ENCODE measurements at places on chromosomes 6 and 20. TPM values are rescaled to one million over a fixed set of nuclear protein-coding genes. Genes with fewer than 3 reads are reported as not detected.

DNA sequence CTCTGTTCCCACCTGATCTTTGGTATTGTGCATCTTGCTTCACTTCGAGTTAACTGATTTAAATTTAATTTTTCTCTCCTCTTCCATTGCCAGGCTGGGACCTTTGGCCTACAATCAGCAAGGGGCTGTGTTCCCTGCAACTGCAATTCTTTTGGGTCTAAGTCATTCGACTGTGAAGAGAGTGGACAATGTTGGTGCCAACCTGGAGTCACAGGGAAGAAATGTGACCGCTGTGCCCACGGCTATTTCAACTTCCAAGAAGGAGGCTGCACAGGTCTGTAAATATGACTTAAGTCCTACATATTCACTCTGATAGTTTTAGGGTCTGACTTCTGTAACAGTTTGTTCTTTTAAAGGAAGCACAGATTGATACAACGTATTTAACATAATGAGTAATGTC is 412.4 kb downstream of the ARHGAP18 start:
- no peak overlapping the region for H3K27ac ChIP-seq
- no peaks in the 10 kb centered on the region for H3K27me3 ChIP-seq
- H3K4me3 ChIP-seq: no peak overlapping the region

DNA sequence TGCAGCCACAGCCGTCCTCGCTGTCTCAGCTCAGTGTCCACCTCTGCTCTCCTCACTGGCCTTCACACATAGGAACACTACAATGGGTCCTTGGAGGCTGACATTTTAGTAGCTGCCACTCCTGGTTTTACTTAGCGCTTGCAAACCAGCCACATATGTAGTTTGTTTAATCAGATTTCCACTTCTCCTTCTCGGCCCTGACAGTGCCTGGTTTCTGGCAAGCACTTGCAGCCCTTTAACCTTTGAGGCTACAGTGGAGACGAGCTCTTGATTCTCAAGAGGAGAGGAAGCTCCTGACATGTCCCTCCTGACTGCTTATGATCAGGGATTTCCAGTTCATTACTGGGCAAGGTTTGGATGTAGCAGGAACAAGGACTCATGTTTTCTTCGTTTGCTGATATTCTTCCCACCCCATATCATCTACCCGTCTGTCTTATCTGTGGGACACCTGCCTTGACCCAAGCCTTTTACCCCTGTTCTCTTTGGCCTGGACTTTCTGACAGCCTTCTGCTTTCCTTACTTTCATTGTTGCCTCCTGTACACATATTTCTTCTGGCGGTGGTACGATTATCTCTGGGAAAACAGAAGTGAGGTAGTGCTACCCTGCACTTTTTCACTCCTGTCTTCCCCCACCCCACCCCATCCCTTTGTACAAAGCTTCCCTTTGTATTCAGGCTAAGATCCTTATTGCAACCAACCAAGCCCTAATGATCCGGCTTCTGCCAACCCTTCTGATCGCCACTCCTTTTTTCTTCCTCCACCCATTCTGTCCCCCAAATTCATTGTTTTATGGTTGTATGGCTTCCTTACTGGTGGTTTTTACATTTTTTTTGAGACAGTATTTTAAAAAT is 31.2 kb downstream of the CEP43 start:
- no peak for DNase-seq
- H3K4me3 ChIP-seq: no peak overlapping the region
- no peaks in the 10 kb centered on the region for H3K4me1 ChIP-seq
- no peak overlapping the region for H3K27ac ChIP-seq
- H3K27me3 ChIP-seq: no peaks in the 10 kb centered on the region

PROKR2 gene
- not detected for total RNA-seq

ERVFRD-1 gene
- not detected for total RNA-seq

Data from ovary (tissue), 10 donors.